ENCODE measurements at places on chromosomes 12 and 14. TPM values are rescaled to one million over a fixed set of nuclear protein-coding genes. Genes with fewer than 3 reads are reported as not detected.

DNA sequence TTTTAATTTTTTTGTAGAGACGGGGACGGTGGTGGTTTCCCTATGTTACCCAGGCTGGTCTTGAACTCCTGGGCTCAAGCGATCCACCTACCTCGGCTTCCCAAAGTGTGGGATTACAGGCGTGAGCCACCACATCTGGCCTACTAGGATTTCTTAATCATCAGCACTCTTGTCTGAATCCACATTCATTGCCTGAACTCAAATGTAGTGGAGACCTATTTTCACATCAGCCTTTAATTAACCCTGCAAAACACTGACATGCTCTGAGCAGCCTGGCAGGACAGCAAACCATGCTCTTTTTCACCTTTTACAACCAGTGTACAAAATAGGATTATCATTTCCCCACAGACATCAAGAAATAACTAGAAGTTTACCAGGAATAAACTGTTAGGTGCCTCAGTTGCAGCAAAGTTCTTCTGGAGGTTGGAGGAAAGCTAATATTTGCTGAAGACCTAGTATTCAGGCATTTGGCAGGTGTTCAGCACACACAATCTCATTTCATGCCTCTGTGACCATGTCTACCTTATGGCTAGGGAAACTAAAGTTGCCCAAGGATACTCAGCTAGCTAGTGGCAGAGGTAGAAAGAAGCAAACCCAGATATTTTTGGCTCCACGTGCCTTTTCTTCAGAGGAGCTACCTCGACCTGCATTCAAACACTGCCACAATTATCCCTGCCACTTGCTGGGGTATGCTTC, 37.7 kb downstream of the CFL2 start:
- DNase-seq = no peak
- no peaks in the 10 kb centered on the region for H3K36me3 ChIP-seq
- H3K4me3 ChIP-seq = no peak overlapping the region
- H3K4me1 ChIP-seq = no peaks in the 10 kb centered on the region
- no peaks in the 10 kb centered on the region for H3K27me3 ChIP-seq
- no peak overlapping the region for H3K27ac ChIP-seq

GRCh38 chr14:99389174-99389826, 91.4 kb downstream of the SETD3 start:
- DNase-seq = no peak
- no peak overlapping the region for H3K4me3 ChIP-seq
- no peaks in the 10 kb centered on the region for H3K36me3 ChIP-seq
- H3K27ac ChIP-seq = no peak overlapping the region
- no peaks in the 10 kb centered on the region for H3K27me3 ChIP-seq
- no peaks in the 10 kb centered on the region for H3K4me1 ChIP-seq

DNA sequence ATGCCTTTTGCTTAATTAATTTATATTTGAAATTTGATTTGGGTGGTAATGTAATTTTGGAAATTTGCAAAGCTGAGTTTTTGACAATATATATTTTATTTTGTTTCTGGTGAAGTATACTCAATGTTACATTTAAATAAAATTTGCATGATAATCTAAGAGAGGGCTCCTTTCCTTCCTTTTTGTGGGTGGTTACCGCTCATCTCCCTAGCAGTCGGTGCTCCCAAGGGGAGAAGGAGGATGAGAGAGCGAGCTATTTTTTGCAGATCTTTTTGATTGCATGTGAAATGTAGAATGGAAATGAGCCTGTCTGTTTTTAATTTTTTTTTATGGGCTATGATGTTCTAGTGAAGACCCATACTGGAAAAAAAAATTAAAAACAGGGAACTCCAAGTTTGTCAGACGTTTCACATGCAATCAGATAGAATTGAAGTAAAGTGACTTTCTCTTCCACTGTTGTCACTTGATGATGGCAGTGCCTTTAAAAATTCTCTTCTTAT, 39.8 kb downstream of the MSRB3 start:
- H3K4me3 ChIP-seq = no peak overlapping the region
- H3K27me3 ChIP-seq = no peaks in the 10 kb centered on the region
- no peak for DNase-seq
- no peaks in the 10 kb centered on the region for H3K4me1 ChIP-seq
- H3K36me3 ChIP-seq = no peaks in the 10 kb centered on the region

SLC6A15 gene
- total RNA-seq = 2.7 TPM

GRCh38 chr12:54417712-54418440, 1.2 kb downstream of the ITGA5 start:
- peak; percentile 83 for DNase-seq
- H3K27ac ChIP-seq = peak overlapping the region; percentile 96
- H3K4me1 ChIP-seq = peaks cover 70% of the 10 kb centered on the region
- H3K27me3 ChIP-seq = no peaks in the 10 kb centered on the region
- peak overlapping the region; percentile 90 for H3K4me3 ChIP-seq
- H3K36me3 ChIP-seq = no peaks in the 10 kb centered on the region

DNA sequence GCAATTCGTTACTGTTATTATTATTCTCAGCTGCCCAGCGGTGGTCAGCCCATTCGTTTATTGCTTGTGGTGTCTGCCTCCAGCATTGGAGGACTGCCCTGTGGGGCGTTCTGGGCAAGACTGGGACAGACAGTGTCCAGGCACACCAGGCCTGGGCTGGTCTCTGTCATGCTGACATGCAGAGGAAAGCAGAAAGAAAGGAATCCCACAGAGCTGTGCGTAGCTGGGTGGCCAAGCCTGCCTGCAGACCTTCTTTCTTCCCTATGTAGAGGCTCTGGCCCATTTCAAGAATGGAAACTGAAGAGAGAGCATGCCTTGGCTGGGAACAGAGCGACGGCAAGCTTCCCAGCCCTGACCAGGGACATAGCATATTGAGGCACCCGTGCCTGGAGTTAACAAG, 525.3 kb upstream of the TBX3 start:
- no peak overlapping the region for H3K4me3 ChIP-seq
- H3K27ac ChIP-seq = no peak overlapping the region
- peaks cover 26% of the 10 kb centered on the region for H3K4me1 ChIP-seq
- no peak for DNase-seq
- no peaks in the 10 kb centered on the region for H3K36me3 ChIP-seq

NYNRIN gene
- 14.7 TPM for total RNA-seq

DNA sequence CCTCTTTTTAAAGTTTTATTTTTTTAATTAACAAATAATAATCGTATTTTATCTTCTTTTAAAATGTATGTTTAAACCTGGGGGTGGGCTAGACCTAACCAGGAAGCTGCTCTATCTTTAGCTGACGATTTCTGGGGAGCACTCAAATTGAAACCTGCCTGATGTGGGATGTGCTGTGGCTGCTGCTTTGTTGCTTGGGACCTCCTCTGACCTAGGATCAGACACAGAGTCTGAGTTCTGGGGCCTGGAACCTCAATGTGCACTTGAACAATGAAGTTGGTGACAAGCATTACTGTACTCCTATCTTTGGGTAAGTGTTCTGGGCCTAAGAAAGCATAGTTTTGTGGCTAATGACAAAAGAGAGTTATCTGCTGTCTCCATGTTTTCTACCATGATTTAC, 386.7 kb downstream of the DAD1 start:
- H3K4me3 ChIP-seq = no peak overlapping the region
- no peak overlapping the region for H3K27ac ChIP-seq
- H3K27me3 ChIP-seq = no peaks in the 10 kb centered on the region
- no peaks in the 10 kb centered on the region for H3K36me3 ChIP-seq

GRCh38 chr12:4270016-4270830, 3.3 kb upstream of the CCND2 start:
- H3K4me3 ChIP-seq = peak overlapping the region; percentile 80
- no peaks in the 10 kb centered on the region for H3K36me3 ChIP-seq
- peak; percentile 81 for DNase-seq
- H3K27me3 ChIP-seq = no peaks in the 10 kb centered on the region
- peaks cover 33% of the 10 kb centered on the region for H3K4me1 ChIP-seq

DNA sequence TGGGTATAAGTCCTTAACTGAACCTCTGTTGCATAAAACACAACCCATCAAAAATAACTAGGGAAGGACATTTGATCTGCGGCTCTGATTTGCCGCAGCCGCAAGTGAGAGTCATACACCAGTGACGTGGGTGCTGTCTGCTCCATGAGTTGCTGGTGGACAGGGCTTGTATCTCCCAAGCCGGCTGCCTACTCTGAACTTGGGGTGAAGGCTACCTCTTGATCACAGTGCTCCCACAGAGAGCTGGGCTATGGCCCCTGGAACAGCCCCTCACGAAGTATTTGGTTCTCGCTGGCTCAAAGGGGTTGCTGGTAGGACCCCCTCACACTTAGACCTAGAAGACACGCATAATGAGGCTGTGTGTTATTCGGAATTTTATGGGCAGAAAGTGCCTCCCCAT, 118.8 kb downstream of the TMEM132C start:
- no peak overlapping the region for H3K27ac ChIP-seq
- no peaks in the 10 kb centered on the region for H3K36me3 ChIP-seq
- DNase-seq = no peak
- H3K4me1 ChIP-seq = peaks cover 11% of the 10 kb centered on the region
- H3K4me3 ChIP-seq = no peak overlapping the region

PZP gene
- not detected for total RNA-seq
